ENCODE measurements at places on chromosomes 7 and 10.

DNA sequence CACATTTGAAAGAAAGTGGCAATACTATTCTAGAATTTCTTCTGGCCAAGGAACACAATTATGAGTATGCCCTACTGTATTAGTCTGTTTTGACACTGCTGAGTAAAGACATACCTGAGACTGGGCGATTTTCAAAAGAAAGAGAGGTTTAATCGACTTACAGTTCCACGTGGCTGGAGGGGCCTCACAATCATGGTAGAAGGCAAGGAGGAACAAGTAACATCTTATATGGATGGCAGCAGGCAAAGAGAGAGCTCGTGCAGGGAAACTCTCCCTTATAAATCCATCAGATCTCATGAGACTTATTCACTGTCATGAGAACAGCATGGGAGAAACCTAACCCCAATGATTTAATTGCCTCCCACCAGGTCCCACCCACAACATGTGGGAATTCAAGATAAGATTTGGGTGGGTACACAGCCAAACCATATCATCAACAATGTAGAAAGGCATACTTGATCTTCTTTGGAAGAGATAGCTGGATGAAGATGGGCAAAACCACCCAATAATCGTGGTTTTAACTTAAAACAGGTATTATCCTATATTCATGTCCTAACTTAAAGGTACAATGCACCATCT is 113.9 kb downstream of the ETV1 start:
- no peak for DNase-seq

- no peak for DNase-seq
Observed at GRCh38 chr7:135238112-135238744, 4.6 kb downstream of the STRA8 start.

DNA sequence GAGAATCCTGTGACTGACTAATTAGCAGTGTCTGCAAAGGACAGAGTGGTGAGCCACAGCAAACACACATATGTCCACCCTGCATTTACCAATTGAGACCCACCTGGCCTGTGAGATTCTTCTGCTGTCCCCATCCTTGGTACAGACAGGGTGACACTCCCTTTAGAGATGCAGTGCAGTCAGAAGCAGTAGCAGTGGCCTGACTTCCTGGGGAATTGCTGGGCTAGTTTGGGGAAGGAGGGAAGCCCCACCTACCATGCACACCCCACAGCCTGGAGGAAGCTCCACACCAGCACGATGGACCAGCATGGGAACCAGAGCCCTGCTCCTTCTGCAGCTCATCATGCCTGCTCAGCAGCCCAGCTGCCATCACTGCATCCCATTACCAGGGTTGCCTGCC is 924.9 kb upstream of the ZNF722 start:
- no peak for DNase-seq

DNA sequence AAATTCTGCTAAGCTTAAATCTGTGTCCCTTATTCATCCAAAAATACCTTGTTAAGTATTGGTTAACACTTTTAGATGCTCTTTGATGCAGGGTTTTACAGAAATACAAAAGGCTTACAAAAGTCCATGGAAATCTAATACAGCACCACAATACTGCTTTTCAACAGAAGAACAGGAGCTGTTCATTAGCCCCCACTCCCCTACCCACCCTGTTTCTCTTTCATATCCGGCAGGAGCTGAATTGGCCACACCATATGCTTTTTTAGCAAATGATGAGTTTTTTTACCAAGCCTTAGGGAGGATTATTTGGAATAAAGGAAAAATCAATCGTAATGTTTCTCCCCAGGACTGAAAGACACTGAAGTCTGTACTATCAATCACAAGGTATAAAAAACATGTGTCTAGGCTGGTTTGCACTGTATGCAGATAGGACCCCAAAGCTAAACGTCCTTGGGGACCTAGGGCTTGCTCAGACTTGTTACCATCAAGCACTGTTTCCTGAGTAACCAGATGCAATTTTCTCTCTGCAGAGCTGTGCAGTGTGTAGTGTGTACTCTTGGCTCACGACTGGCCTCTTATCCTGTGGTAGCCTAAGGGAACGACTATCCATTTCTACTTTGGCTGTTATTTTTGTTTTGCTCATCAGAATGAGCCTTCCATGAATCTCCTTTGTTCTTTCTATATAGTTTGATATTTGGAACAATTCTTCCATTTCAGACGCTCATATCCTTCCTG is 143.3 kb upstream of the LRGUK start:
- DNase-seq = no peak

DNA sequence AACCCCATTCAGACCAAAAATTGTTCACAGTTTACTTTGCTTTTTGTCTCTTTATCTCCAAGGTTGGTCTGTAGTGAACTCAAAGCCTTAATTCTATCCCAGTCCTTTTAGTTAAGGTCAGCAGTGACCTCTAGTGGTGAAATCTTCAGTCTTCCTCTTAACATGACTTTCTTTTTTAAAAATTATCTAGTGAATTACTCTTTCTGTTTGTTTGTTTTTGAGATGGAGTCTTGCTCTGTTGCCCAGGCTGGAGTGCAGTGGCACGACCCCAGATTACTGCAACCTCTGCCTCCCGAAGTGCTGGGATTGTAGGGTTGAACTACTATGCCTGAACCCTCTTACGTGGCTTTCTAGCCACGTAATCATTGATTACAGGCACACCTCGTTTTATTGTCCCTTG is 25.0 kb downstream of the ZNF487 start:
- DNase-seq = peak; percentile 3

DNA sequence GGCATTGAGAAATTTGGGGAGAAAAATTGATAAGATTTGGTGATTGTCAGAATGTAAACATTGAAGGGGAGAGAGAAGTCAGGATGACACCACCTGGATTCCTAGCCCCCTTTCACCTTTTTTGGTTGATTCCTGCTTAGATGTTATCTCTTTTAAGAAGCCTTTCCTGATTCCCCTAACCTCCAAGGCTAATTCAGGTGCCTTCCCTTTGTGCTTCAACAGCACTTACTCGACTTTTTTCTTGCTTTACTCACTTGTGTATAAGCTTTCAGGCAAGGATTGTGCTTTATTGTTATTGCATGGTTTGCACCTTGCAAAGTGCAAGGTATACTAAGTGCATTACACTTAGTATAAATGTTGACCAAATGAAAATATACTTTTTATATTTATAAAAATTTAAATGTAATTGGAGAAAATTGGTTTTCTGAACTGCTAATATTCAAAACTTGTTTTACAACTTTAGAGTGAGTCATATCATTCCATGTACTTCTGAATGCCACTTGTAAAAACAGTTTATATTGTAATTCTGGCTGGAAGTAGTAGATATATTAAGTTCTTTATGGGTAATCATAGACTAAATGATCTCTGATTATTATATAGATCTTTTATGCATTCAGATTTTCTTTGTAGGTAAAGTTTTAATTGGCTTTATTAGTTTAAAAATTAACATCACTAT is 13.2 kb downstream of the SHOC2 start:
- no peak for DNase-seq

- DNase-seq = no peak
Observed at GRCh38 chr10:110335314-110336064, 30.8 kb upstream of the SMNDC1 start.

- DNase-seq = no peak
Observed at GRCh38 chr7:118053353-118053752, 130.6 kb upstream of the LSM8 start.

DNA sequence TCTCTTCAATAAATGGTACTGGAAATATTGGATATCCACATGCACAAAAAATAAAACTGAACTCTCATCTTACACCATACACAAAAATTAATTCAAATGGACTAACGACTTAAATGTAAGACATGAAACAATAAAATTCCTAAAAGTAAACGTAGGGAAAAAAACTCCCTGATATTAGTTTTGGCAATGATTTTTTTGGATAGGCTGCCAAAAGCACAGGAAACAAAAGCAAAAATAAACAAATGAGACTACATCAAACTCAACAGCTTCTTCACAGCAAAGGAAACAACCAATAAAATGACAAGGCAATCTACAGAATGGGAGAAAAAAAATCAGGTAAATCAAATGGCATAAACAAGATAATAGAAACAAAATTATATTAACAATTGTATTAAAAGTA is 65.7 kb downstream of the ORC5 start:
- no peak for DNase-seq

- no peak for DNase-seq
Observed at GRCh38 chr7:3461923-3462322, 160.9 kb downstream of the SDK1 start.

- DNase-seq = no peak
Observed at GRCh38 chr10:63382066-63382465, 83.7 kb downstream of the JMJD1C start.

DNA sequence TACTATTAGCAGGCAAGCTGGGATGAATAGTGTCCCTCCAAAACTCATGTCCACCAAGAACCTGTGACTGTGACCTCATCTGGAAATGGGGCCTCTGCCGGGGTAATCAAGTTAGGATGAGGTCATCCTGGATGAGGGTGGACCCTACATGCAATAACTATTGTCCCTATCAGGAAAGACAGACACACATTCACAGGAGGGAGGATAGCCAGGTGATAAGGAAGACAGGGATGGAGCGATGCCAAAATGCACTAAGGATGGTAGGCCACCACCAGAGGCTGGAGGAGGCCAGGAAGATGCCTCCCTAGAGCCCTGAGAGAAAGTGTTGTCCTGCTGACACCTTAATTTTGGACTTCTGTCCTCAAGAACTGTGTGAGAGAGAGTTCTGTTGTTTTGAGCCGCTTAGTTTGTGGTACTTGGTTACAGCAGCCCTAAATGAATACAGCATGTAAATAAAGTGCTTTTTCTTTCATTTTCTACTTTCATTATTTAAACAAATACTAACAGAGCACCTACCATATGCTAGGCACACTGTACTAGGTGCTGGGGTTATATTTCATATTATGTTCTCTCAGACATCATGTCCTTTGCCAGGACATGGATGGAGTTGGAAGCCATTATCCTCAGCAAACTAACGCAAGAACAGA is 111.9 kb downstream of the USP6NL start:
- DNase-seq = no peak

DNA sequence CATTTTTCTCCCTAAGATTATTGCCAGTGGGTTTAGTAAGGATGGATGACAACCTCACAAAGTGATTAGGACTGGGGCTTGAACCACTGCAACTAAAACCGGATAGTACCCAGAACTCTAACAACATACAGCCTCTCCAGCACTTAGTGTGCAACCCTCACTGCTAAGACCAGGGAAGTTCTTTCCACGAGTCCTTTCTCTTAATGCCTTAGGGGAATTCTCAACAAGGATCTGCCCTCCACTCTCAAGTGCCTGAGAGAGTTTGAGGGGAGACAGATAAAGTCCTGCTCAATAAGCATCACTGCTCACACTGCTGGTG is 104.6 kb downstream of the NRP1 start:
- no peak for DNase-seq

DNA sequence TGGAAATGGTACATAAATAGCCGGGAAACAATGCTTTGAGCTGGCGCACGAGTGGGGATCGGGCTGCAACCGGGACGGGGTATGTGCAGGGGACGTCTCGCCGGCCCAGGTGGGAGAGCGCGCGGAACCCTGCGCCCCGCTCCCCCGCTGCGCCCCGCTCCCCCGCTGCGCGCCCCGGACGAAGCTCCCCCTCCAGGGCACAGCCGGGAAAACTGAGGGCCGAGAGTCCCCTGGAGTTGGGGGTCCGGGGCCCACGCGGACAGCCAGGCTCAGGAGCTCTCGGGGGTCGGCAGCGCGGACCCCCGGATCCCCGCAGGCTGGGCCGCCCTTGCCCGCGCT is 514 bp downstream of the RADIL start:
- DNase-seq = no peak
